ENCODE measurements at places on chromosomes 5 and 9.

GRCh38 chr9:134545543-134546245 lies 95.9 kb upstream of the COL5A1 start:
- DNase-seq, result no peak

DNA sequence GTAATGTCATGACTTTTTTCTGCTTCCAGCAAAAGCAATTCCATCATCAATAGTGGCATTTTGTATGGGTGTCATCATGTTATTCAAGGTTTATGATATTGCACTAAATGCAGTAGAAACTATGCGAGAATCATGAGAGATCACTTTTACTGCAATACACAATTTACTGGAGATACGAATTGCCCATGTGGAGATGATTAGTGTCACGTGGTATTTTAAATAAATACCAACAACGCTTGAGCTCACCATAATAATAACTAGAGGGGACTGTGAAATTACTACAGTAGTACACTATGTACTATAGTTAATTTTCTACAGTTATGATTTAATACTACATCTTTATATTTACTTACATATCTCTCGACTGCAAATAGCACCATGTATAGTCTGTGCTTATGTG lies 49.7 kb downstream of the FAM174A start:
- no peak for DNase-seq

DNA sequence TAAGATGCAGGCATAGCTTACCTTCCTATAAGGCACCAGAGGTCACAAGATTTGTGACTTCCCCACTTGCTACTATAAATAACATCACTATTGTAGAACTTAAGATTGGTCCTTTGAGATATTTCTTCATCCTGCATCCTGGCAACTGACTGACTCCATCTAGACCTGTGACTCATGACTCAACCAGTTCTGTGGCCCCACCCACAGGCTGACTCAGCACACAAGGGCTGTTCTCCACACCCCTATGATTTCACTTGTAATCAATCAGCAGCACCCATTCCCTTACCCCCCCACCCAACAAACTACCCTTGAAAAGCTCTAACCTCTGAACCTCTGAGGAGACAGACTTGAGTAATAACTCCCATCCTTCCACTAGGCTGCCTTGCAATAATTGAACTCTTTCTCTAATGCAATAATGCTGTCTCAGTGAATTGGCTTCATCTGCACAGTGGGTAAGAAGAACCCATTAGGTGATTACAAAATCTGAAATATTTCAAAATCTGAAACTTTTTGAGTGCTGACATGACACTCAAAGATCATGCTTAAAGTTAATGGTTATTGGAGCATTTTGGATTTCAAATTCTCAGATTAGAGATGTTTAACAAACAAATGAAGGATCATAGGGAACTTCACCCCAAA lies 296.7 kb downstream of the ARL15 start:
- DNase-seq, result peak; percentile 28

DNA sequence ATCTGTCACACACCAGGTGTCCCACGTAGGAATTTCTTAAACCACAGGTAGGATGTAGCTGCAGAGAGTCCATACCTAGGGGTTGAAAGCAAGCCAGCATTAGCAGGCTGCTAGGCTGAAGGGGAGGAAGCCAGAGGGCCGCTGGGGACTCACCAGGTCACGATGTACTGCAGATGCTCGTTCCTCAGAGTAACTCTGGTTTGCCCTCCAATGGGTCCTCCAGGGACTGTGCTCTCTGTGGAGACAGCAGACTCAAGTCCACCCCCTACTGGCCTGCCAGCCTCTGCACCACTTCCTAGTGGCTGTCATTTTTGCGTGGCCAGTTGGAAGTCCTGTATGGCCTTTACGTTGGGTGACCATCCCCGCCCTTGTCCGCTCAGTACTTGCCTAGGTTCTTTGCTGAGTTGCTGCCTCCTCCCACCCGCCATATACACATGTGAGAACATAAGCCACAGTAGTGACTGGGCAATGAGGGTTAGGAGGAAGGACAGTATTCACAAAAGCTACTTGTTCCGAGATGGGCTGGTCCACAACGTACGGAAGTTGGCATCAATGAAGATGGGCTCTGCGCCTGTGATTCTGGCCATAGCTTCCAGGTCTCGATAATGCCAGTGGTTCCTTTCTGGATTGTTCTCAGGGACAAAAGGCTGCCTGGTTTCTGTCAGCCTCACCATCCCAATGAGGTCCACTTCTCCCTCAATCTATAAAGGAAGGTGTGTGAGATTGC lies 4.1 kb downstream of the RPL7A start:
- DNase-seq, result peak; percentile 70

DNA sequence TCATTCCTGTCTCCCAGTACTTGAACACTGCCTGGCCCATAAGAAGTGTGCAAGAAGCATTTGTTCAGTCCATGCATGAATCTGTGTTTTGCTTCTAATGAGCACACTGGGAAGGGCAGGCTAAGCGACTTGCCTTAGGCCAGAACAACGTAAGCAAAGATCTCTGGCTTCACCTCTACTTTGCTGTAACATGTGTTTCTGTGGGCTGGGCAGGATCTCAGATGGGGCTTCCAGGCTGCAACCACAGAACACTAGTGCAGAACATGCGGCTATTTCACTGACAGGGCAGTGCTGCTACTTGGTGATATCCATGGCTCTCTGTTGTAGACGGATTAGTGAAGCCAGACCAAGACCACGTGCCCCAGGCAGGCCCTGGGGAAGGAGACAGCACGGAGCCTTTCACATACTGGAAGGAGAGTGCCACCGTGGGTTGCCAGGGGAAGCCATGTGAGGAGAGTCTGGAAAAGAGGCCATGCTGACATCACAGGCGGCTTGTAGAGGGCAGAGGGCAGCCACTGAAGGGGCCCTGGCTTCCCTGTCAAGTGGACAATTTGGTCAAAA lies 9.9 kb downstream of the DIRAS2 start:
- DNase-seq, result no peak

- DNase-seq, result no peak
Measured at GRCh38 chr5:73655521-73656160, 29.6 kb downstream of the ARHGEF28 start.
